Activated CD4-positive, alpha-beta T cell treated with anti-CD3 and anti-CD28 coated beads for 36 hours (primary cell): ENCODE measurements at places on chromosomes 3 and 15. TPM values are rescaled to one million over a fixed set of nuclear protein-coding genes. Genes with fewer than 3 reads are reported as not detected.

DNA sequence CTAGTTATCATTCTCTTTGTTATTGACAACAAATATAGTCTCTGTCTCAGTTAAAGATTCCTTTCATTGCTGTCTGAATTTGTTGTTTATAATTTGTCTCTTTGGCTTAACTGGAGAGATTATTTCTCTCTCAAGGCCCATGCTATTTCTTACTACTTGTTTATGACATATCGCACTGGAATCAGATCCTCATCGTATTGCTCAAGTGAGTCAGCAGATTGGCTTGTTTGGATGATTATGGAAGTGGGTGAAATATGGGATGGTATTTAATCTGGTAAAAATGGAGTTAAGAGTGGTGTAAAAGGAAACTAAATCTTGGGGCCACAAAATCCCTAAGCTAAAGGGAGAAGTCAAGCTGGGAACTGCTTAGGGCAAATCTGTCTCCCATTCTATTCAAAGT lies 613.1 kb downstream of the SI start:
- no peak for DNase-seq

- no peak for DNase-seq
These were observed 101.6 kb downstream of the RPL22L1 start for GRCh38 chr3:170768334-170768801.

Gene UROC1
- not detected for total RNA-seq

- no peak for DNase-seq
These were observed 31.1 kb upstream of the ICE2 start for GRCh38 chr15:60510006-60510405.

DNA sequence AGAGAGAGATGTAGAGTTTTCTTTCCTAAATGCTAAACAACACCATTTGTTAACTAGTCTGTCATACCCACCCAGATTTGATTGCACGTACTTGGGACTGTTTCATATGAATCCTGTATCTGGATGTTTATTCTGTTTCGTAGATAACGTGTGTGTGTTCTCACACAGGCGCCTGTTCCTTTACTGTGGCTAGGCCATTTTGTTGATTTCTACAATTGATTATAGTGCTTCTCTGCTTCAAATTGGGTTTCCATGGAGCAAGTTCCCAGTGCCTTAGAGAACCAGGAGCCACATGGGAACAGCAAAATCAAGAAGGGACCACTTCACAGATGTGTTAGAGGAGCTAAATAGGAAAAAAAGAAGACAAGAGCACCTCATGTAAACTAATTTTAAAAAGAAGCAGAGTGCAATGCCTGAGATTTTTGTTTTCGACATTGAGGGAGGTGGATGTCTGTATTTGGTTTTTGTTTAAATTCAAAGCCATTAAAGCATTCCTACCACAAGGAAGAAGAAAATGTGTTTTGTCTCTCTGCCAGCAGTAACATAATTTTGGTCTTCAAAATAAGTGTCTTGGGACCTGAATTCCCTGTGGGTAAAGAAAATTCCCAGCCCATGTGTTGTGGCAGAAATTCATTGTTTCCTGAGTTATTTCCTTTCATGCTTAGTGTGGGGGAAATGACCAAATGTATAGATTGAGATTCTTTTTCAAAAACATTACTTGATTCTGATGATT lies 424.0 kb upstream of the C2CD4B start:
- no peak for DNase-seq

DNA sequence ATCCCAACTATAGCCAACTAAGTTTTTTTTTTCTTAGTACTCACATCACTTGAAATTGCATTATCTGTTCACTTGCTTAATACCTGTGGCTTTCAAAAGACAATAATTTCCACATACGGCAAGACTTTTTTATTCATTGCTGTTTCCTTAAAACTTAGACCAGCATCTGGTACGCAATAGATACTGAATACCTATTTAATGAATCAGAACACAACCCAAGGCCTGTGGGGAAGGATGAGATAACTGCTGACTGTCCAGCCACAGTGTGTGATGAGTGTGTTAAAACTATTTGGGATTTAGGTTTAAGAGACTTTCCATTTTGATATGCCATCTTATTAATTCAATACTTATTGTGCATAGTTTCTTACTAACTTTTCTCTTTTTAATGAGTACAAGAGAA lies 988.7 kb downstream of the NTRK3 start:
- no peak for DNase-seq
